ENCODE measurements at places on chromosomes 16 and 17.

DNA sequence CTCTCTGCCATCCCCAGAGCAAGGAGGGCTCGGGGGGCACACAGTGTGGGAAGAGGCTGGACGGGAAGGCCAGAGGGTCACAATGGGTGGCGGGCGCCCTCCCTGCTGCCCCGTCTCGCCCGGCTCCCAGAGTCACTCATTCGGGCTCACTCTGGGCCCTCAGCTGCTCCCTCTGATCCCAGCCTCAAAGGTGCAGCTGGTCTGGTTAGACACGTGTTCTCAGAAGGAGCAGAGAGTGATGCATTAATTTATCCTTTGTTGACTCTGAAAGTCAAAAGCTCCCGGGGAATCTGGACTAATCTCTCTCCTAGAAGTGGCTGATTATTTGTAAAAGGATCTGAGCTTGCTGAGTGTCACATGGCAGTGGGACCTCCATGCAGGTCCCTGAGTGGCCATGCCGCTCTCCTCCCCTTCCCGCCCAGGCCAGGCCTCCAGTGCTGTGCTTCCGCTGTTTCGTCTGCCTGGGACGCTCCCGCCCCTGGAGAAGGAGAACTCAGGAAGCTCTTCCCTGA lies 87.5 kb downstream of the SEC14L1 start:
- no peak for DNase-seq

GRCh38 chr16:53855511-53855910 lies 151.6 kb downstream of the FTO start:
- DNase-seq, result no peak

DNA sequence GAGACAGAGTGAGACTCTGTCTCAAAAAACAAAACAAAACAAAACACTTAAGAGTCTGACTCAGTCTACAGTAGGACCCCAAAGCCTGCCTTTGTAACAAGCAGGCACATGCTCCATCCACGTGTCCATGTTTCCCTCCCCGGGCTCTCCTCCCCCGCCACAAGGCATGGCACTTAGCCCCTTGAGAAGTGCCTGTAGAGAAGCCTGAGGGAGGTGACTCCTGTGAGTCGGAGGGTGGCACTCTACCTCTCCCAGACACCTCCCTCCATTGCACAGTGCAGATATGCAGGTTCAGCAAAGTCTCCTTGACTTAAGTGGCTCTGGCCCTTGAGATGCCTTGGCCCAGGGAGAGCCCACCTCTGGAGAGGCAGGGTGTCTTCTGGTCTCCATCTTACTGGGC lies 6.8 kb downstream of the FHOD1 start:
- DNase-seq, result no peak

DNA sequence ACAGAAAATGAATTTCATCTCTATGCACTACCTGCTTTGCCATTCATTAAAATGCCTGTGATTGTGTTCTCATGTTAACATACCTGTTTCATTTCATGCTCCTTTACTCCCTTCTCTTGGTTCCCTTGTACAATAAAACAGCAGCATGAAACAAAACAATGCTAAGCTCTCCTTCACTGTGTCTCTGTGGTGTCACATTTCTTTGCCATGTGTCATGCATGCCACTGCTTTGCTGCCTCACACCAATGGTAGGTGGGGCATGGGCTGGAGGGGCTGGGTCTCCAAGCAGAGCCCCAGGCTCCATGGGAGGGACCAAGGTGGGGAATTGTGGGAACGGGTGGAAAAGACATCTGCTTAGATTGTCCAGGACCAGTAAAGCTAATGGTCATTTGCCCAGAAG lies 83.6 kb downstream of the RGS9 start:
- no peak for DNase-seq

DNA sequence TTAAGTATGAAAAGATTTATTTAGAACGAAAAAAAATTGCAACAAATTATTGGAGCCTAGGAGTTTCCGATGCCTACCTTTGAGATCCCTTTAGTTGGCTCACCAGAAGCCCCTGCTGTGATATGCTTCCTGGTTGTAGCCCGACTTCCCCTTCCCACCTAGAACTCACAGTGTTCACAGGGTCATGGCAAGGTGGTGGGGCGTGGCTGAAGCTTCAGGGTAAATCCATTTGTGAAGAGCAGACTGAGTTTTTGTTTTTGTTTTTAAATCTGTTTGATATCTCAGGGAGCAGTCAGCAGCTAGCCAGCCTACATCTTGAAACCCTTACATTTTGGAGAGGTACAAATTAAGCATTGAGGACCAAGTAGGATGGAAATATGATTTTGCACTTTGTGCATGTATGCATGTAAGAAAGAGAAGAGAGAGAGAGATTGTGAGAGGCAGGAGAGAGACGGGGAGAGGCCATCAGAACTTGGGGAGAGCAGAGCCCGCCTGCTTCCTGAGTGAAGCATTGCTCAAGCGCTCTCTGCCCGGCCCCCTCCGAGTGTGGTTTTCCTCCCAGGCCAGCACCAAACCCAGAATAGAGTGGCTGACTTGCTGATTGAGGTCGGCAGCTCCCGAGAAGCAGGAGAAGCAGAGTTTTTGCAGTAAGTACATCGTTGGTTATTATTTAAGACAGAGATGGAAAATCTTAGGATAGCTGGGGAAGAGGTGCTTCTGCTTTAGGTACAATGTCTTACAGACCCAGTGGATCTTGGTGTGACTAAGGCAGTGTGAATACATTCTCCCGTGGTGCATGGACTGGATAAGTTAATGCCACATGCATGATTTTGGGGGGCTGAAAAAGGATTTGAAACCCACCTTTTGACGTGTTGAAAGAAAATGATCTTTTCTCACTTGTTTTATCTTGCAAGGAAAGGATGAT lies 64.2 kb downstream of the SPECC1 start:
- peak; percentile 30 for DNase-seq

- no peak for DNase-seq
Measured at GRCh38 chr17:1059131-1059795, 62.3 kb downstream of the TIMM22 start.

DNA sequence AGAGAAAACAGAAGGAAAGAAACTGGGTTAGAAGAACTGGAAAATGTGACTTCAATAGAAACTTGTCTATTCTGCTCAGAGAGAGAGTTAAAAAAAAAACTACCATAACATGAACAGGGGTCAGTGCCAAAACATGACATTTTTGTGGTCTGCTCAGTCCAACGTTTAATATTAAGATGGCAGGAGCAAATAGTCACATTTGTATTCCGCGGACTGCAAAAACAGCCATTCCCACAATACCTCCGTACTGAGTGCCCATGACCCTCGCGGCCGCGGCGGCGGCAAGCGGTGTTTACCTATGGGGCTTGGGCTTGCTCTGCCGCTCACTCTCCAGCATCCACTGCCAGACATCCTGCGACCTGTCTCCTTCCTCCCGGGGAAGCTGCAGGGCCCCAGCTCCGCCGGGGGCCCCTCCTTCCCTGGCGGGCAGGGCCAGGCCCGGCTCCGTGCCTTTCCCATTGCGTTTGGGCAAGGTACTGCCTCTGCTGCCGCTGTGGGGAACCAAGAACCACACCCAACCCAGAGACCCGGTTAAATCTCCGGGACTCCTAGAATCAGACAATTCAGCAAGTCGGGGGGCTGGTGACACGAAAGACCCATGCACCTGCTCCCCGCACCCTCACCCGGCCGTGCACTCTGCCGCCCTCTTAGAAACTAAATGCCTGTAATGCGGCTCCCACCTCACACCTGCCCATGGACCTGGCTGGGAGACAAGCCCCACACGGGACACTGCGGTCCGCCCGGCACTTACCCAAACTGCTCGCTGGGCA lies 24.7 kb downstream of the AXIN2 start:
- no peak for DNase-seq

GRCh38 chr16:30728899-30729672 lies 19.1 kb upstream of the PHKG2 start:
- no peak for DNase-seq

DNA sequence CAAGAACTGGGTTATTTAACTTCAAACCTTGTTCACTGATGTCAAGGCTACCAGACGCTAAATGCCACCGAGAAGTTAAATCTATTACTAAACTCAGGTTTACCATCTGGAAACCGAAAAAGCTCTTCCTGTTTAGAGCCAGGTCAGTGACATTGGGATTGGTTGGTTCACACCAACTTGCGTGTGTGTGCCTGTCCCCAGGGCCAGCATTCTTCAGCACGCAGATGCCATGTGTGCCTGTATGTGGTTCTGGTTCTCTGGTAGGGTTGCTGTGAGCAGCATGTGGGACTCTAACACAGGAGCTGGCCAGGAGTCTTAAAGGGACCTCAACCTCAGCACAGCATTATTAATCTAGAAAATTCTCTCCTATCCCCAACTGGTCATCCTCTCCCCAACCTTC lies 18.1 kb upstream of the TBX2 start:
- DNase-seq, result no peak

- DNase-seq, result no peak
Measured at GRCh38 chr17:9672691-9673090, 27.4 kb downstream of the USP43 start.

DNA sequence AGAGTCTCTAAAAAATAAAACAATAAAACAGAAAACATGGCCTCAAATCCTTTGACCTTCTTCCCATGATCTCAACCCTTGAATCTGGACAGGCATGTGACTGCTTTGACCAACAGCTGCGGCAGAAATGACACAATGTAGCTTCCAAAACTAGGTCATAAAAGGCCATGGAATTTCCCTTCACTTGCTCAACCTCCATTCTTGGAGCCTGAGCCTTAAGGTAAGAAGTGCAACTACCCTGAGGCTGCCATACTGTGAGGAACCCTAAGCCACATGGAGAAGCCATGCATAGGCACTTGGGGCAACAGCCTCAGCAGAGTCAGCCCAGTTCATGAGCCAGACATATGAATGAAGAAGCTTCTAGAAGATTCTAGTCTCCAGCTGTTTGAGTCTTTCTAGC lies 75.7 kb upstream of the BRD7 start:
- no peak for DNase-seq

DNA sequence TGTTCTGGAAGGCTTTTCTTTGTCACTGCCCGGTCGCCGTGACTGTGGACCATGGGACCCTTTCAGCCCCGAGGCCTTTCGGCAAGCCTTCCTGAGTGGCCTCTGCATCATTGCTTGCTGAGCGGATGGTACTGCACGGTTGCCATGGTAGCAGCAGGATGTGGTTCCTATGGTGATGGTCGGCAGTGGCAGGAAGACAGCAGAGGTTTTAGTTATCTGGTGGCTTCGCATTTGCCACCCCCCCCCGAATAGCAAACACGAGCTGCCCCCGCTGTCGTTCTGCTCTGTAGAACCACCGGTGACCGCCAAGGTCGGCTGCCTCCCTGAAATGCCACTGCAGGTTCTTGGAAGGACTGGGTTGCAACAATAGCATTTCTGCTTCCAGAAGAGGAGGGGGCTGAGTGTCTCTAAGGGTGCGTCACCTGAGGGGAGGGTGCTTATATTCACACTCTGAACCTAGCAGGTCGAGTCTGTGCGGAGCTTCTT lies 76.6 kb downstream of the CMIP start:
- DNase-seq, result no peak

DNA sequence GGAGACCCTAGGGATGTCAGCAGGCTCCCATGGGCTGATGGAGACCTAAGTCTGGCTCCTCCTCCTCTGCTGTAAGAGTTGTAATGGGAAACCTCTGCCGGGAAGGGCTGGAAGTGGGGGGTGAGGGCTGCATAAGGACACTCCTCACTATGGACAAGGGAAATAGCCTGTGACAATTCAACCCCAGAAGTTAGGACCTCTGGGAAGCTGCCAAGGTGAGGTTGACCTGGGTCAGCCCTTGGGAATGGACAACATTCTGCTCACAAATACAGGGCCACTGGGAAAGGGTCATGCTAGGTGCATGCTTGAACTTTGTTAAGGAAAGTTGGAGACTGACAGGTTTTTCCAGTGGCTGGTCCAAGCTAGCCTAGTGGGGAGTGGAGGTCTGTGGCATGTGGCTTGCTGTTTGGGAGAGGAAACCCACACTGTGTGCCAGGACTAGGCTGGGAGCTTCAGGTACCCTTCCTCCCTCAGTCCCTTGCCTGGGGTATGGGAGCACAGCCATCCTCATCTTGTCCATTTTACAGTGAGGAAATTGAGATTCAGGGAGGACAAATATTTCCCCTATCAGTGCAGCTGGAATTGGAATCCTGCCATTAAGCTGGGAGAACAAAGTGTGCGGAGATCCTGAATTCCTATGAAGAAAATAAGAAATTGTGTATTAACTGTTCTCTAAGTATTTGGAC lies 190.4 kb downstream of the SALL1 start:
- DNase-seq, result no peak

DNA sequence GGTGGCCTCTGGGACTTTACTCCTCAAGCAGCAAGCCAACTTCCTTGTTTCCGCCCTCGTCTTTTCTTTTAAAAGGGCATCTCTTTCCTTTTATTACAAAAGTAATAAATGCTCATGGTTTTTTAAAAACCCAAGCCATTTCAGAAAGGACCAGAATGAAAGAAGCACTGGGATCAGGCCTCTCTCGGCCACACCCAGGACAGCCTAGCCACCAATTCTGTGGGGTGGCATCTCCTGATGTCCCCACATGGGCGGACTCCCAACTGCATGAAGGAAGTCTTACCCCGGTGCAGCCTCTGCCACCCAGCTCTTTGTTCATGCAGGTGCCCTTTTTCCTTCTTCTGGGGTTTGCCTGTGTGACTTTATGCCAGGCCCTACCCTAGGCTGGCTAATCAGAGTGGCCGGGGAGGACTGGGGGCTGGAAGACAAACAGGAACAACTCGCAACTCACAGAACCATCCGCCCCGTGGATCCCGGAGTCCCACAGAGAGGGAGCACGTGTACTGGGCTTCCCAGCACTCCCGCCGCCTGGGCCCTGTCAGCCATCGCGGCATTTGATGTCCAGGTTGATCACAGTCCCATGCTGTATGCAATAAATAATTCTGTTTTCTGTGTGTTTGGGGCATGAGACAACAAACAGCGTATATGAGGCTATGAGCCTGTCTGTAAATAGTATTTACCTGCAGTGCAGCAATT lies 2.6 kb upstream of the RASD1 start:
- no peak for DNase-seq

- no peak for DNase-seq
Measured at GRCh38 chr17:74872313-74873036, at the start of gene FDXR. Gene FDXR, minus strand, starts transcription at chr17:74872994. Its CDS starts 50 bp downstream, at chr17:74872944.

DNA sequence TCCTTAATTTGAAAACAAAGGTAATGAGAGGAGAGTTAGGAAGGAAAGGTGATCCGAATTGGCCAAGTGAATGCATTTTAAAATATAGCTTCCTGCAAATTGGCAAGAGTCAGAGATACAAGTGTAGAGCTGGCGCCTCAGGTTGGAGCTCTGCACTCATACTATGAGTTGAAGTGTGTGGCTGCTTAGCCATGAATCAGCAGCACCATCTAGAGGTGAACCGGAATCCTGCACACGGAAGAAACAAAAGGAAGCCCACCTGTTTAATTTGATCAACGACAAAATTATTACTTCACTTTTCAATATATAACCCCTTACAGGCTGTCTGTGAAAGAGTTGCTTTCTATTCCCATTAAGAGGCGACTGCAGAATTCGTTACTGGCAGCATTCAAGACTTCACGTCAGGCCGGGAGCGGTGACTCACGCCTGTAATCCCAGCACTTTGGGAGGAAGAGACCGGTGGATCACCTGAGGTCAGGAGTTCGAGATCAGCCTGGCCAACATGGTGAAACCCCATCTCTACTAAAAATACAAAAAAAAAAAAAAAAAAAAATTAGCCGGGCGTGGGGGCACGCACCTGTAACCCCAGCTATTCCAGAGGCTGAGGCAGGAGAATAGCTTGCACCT lies 1253.7 kb upstream of the CDH8 start:
- DNase-seq, result peak; percentile 1

- no peak for DNase-seq
Measured at GRCh38 chr16:87762620-87763019, 3.2 kb downstream of the KLHDC4 start.
